ENCODE measurements at places on chromosomes 16 and 17. TPM values are rescaled to one million over a fixed set of nuclear protein-coding genes. Genes with fewer than 3 reads are reported as not detected.

The CCL15 gene
- 2.0 TPM for total RNA-seq

The ITGAD gene
- not detected for total RNA-seq

The ATP2A1 gene
- 1.5 TPM for total RNA-seq

The PNMT gene
- total RNA-seq = 5.4 TPM

The AIPL1 gene
- not detected for total RNA-seq

The CLDN9 gene
- 3.4 TPM for total RNA-seq

The GGA3 gene
- 64.4 TPM for total RNA-seq

The DHRS7C gene
- not detected for total RNA-seq

- no peak for DNase-seq
- no peak overlapping the region for H3K27ac ChIP-seq
- peaks cover 15% of the 10 kb centered on the region for H3K27me3 ChIP-seq
- no peaks in the 10 kb centered on the region for H3K4me1 ChIP-seq
- H3K4me3 ChIP-seq = no peak overlapping the region
- no peaks in the 10 kb centered on the region for H3K36me3 ChIP-seq
Observed at GRCh38 chr16:55207693-55208428, 116.1 kb upstream of the IRX6 start.

- no peak for DNase-seq
- H3K4me3 ChIP-seq = no peak overlapping the region
- no peak overlapping the region for H3K27ac ChIP-seq
- no peaks in the 10 kb centered on the region for H3K36me3 ChIP-seq
- H3K4me1 ChIP-seq = peaks cover 13% of the 10 kb centered on the region
Observed at GRCh38 chr16:51030516-51030915, 120.6 kb downstream of the SALL1 start.

- H3K4me1 ChIP-seq = no peaks in the 10 kb centered on the region
- H3K27ac ChIP-seq = no peak overlapping the region
- peaks cover 6% of the 10 kb centered on the region for H3K36me3 ChIP-seq
- no peak for DNase-seq
- H3K4me3 ChIP-seq = no peak overlapping the region
Observed at GRCh38 chr16:261031-261691, 14.6 kb downstream of the RGS11 start.

GRCh38 chr17:72121164-72122009 is 567 bp downstream of the SOX9 start:
- peaks cover 15% of the 10 kb centered on the region for H3K36me3 ChIP-seq
- H3K27ac ChIP-seq = peak overlapping the region; percentile 92
- DNase-seq = peak; percentile 80
- peaks cover 43% of the 10 kb centered on the region for H3K4me1 ChIP-seq
- H3K27me3 ChIP-seq = peaks cover 57% of the 10 kb centered on the region

GRCh38 chr17:33377837-33378595 is 84.9 kb upstream of the ASIC2 start:
- H3K4me1 ChIP-seq = peaks cover 3% of the 10 kb centered on the region
- H3K4me3 ChIP-seq = no peak overlapping the region
- DNase-seq = no peak
- H3K36me3 ChIP-seq = no peaks in the 10 kb centered on the region
- no peak overlapping the region for H3K27ac ChIP-seq

- peaks cover 39% of the 10 kb centered on the region for H3K4me1 ChIP-seq
- H3K27ac ChIP-seq = peak overlapping the region; percentile 80
- no peaks in the 10 kb centered on the region for H3K27me3 ChIP-seq
- peaks cover 8% of the 10 kb centered on the region for H3K36me3 ChIP-seq
- DNase-seq = no peak
Observed at GRCh38 chr16:57513371-57514102, 22.8 kb downstream of the CCDC102A start.

DNA sequence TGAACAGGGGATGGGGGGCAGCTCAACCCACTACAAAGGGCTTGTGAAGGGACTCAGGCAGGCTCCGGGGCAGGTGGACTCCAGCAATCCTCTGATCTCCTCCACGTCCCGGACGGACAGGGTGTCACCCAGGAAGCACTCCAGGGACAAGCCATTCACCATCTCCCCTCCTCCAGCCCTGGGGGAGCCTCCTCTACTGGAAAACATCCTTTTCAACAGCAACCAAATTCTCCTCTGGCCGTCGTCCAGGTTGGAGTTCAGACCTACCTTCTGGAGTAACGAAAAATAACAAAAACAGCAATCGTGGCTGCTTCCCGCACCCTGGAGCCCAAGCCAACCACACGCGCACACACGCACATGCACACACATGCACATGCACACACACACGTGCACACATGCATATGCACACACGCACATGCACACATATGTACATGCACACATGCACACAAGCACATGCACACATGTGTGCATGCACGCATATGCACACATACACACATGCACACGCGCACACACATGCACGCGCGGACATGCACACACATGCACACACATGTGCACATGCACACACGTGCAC is 8.9 kb upstream of the RBFOX3 start:
- H3K27ac ChIP-seq = no peak overlapping the region
- peak; percentile 56 for DNase-seq
- H3K4me1 ChIP-seq = peaks cover 10% of the 10 kb centered on the region
- peaks cover 50% of the 10 kb centered on the region for H3K27me3 ChIP-seq
- no peak overlapping the region for H3K4me3 ChIP-seq

- H3K36me3 ChIP-seq = no peaks in the 10 kb centered on the region
- H3K4me3 ChIP-seq = no peak overlapping the region
- no peak for DNase-seq
- no peaks in the 10 kb centered on the region for H3K27me3 ChIP-seq
- peaks cover 20% of the 10 kb centered on the region for H3K4me1 ChIP-seq
- H3K27ac ChIP-seq = no peak overlapping the region
Observed at GRCh38 chr17:17565471-17566339, 25.8 kb downstream of the PEMT start.

- peaks cover 6% of the 10 kb centered on the region for H3K36me3 ChIP-seq
- H3K27me3 ChIP-seq = no peaks in the 10 kb centered on the region
Observed at GRCh38 chr17:16287563-16288027, 65.7 kb downstream of the CENPV start.

GRCh38 chr16:57308041-57308440 is 23.6 kb upstream of the PLLP start:
- H3K27ac ChIP-seq = no peak overlapping the region
- DNase-seq = no peak
- H3K4me1 ChIP-seq = no peaks in the 10 kb centered on the region
- H3K4me3 ChIP-seq = no peak overlapping the region
- peaks cover 7% of the 10 kb centered on the region for H3K27me3 ChIP-seq
- H3K36me3 ChIP-seq = no peaks in the 10 kb centered on the region

GRCh38 chr17:8448310-8448709 is 12.6 kb downstream of the NDEL1 start:
- no peaks in the 10 kb centered on the region for H3K27me3 ChIP-seq
- no peak overlapping the region for H3K4me3 ChIP-seq
- H3K36me3 ChIP-seq = peaks cover 52% of the 10 kb centered on the region
- no peak for DNase-seq
- H3K4me1 ChIP-seq = no peaks in the 10 kb centered on the region
- peak overlapping the region; percentile 46 for H3K27ac ChIP-seq

- no peak overlapping the region for H3K4me3 ChIP-seq
- H3K27ac ChIP-seq = peak overlapping the region; percentile 92
- DNase-seq = no peak
- no peaks in the 10 kb centered on the region for H3K36me3 ChIP-seq
Observed at GRCh38 chr16:89369266-89369895, 121.0 kb downstream of the ANKRD11 start.

DNA sequence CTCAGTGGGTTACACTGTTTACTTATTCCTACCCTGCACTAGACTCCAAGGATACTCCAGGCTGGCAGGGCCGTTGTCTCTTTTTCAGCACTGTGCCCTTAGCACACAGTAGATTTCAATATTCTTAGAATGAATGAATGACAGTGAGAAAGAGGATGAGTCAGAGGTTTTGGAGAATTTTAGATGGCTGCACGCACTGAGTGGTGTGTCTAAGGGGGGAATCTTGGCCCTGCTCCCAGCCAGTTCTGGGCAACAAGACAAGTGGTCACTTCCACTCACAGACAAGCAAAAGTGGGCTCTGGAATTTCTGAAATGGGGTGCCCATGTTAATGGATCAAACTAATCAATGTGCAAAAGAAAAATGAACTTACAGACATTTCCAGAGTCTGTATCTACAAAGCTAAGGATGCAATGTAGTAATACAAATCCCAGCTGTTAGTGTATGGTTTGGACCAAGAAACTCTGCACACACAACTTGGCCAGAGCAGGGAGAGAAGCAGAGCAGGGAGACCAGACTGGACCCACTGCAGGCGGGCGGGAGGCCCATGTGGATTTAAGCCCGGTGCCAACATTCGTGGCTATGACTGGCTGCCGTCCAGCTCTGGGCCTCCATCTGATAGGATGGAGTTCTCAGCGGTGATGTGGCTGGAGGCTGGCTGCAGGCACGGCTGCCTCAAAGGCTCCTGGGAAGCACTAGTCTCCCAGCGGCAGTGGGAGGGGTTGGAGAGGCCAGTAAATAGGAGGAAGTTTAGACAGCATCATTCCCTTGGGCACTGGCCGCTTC is 95.6 kb upstream of the CDYL2 start:
- no peak for DNase-seq
- H3K27ac ChIP-seq = no peak overlapping the region
- no peaks in the 10 kb centered on the region for H3K27me3 ChIP-seq
- H3K4me3 ChIP-seq = no peak overlapping the region
- H3K36me3 ChIP-seq = no peaks in the 10 kb centered on the region

GRCh38 chr17:33970279-33970678 is 284.8 kb upstream of the CCL2 start:
- H3K36me3 ChIP-seq = no peaks in the 10 kb centered on the region
- peaks cover 10% of the 10 kb centered on the region for H3K27me3 ChIP-seq
- H3K4me3 ChIP-seq = no peak overlapping the region
- DNase-seq = no peak
- no peak overlapping the region for H3K27ac ChIP-seq
- peaks cover 4% of the 10 kb centered on the region for H3K4me1 ChIP-seq

DNA sequence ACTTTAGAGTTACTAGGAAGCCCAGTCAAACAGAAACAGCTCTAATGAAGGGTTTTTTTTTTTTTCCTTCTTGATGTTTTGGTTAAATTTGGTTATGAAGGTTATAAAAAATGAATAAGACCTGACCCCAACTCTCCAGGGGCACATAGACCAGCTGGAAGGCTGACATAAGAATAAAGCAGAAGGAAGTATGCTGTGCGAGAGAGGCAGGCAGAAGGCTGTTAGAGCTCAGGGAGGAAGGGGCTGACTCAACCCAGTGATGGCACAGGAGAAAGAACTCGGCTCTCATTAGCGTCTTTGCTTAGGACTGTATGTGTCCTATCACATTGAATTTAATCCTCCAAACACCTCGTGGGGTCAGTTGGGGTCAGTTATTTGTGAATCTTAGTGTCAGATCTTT is 474.6 kb downstream of the PMP22 start:
- no peak for DNase-seq
- no peak overlapping the region for H3K27ac ChIP-seq
- no peaks in the 10 kb centered on the region for H3K36me3 ChIP-seq
- peaks cover 15% of the 10 kb centered on the region for H3K27me3 ChIP-seq
- no peak overlapping the region for H3K4me3 ChIP-seq
- H3K4me1 ChIP-seq = peaks cover 8% of the 10 kb centered on the region

GRCh38 chr16:9481747-9482730 is 390.6 kb downstream of the HAPSTR1 start:
- peaks cover 4% of the 10 kb centered on the region for H3K4me1 ChIP-seq
- no peaks in the 10 kb centered on the region for H3K36me3 ChIP-seq
- H3K27ac ChIP-seq = no peak overlapping the region
- DNase-seq = no peak
- no peak overlapping the region for H3K4me3 ChIP-seq

- no peaks in the 10 kb centered on the region for H3K36me3 ChIP-seq
- H3K4me3 ChIP-seq = no peak overlapping the region
- H3K27ac ChIP-seq = peak overlapping the region; percentile 41
- no peak for DNase-seq
Observed at GRCh38 chr16:17283016-17283415, 187.7 kb downstream of the XYLT1 start.

DNA sequence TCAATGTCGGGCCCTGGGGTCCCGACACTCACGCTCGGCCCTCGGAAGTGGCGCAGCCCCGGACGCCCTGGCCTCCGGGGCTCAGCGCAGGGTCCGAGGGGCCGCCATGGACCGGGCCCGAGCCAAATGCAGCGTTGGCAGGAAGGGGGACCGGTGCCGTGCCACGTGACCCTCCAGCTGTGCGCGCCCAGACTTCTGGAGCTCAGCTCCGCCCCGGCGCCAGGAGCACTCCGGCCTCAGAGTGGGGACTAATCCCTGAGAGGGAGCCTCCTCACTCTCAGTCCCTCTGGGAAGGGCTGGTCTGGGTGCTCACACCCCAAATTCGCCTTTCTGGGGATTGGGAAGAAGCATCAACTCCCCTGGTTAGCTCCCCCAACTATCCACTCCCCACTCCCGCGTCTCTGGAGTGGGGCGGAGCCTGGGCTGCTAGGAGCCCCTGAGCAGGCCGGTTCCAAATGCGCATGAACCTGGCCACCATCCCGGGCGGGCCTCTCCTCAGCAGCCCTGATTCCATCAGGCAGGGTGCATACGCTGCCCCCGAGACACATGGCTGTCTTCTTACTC is at the start of gene B3GNT9:
Gene B3GNT9, minus strand, starts transcription at position 166 of the 564 bp plus-strand sequence. CDS start 513 bp downstream, outside the sequence.
- H3K4me3 ChIP-seq = peak within 1 kb of the TSS; percentile 85
- H3K36me3 ChIP-seq = peaks cover 10% of the 10 kb centered on the region
- no peaks in the 10 kb centered on the region for H3K4me1 ChIP-seq
- no peak for DNase-seq

DNA sequence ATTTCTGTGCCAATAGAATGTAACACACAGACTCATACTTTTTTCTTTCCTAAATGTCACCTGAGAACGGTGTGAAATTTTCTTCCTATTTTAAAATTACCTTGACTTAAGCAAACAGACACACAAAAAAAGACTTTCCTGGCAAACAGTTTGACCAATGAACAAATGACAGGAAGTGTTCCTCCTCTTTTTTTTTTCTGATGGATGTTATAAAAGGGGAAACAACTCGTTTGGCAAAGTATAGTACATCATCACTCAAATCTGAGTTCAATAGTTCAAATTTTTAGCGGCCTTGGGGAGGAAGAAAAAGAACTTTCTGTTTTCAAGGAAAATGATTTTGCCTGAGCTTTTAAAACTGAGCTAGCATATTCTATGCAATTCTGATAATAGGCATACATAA is 19.8 kb downstream of the HS3ST3A1 start:
- peaks cover 24% of the 10 kb centered on the region for H3K4me1 ChIP-seq
- H3K27ac ChIP-seq = no peak overlapping the region
- no peak for DNase-seq
- peaks cover 11% of the 10 kb centered on the region for H3K36me3 ChIP-seq

GRCh38 chr16:86791287-86792035 is 213.1 kb downstream of the FOXL1 start:
- no peak for DNase-seq
- no peaks in the 10 kb centered on the region for H3K36me3 ChIP-seq
- peaks cover 26% of the 10 kb centered on the region for H3K27me3 ChIP-seq

GRCh38 chr16:29963021-29963743 is 1.3 kb downstream of the TMEM219 start:
- peak overlapping the region; percentile 94 for H3K4me3 ChIP-seq
- no peak for DNase-seq
- H3K27ac ChIP-seq = peak overlapping the region; percentile 95
- peaks cover 11% of the 10 kb centered on the region for H3K4me1 ChIP-seq
- H3K36me3 ChIP-seq = no peaks in the 10 kb centered on the region
- H3K27me3 ChIP-seq = no peaks in the 10 kb centered on the region

- no peaks in the 10 kb centered on the region for H3K36me3 ChIP-seq
- DNase-seq = no peak
- H3K4me1 ChIP-seq = no peaks in the 10 kb centered on the region
Observed at GRCh38 chr17:78289802-78290363, 58.5 kb downstream of the TMEM235 start.
